ENCODE measurements at places on chromosomes 3 and 15.

DNA sequence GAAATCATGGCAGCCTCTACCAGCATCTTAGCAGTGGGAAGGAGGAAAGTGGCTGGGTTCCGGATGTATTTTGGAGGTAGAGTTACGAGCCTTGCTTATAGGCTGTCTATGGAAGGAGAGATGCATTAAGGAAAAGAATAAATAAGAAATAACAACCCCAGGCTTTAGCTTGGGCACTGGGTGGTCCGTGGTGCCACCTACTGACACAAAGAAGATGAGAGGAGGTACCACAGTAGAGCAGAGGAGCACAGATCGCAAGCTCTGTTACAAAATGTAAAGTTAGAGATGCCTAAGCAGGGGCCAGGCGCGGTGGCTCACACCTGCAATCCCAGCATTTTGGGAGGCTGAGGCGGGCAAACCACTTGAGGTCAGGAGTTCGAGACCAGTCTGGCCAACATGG lies 74.8 kb downstream of the TMEM39A start:
- DNase-seq = no peak

GRCh38 chr3:51934991-51935885 lies 6.5 kb downstream of the RRP9 start:
- DNase-seq = peak; percentile 18

GRCh38 chr3:45933591-45933990 lies 9.7 kb upstream of the CXCR6 start:
- DNase-seq = no peak

- no peak for DNase-seq
These were observed 59.5 kb downstream of the ABCC5 start for GRCh38 chr3:183958226-183958625.

All from GM13976 (cell line).